ENCODE measurements at places on chromosomes 12 and 14.

DNA sequence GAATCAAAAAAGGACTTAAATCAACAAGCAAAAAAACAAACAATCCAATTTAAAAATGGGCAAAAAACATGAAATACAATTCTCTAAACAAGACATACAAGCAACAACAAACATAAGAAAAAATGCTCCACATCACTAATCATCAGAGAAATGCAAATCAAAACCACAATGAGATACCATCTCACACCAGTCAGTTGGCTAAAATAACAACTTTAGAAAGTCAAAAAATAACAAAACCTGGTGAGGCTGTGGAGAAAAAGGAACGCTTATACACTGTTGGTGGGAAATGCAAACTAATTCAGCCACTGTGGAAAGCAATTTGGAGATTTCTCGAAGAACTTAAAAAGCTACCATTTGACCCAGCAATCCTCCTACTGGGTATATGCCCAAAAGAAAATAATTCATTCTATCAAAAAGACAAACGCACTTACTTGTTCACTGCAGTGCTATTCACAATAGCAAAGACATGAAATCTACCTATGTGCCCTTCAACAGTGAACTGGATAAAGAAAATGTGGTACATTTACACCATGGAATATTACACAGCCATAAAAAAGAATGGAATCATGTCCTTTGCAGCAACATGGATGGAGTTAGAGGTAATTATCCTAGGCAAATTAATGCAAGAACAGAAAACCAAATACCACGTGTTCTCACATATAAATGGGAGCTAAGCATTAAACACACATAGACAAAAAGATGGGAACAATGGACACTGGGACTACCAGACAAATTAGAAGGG, 26.9 kb downstream of the PRKD1 start:
- no peak overlapping the region for H3K27ac ChIP-seq
- no peak for DNase-seq
- H3K4me1 ChIP-seq: no peaks in the 10 kb centered on the region
- no peaks in the 10 kb centered on the region for H3K27me3 ChIP-seq
- no peak overlapping the region for H3K4me3 ChIP-seq
- H3K36me3 ChIP-seq: no peaks in the 10 kb centered on the region

- no peak overlapping the region for H3K27ac ChIP-seq
- no peak overlapping the region for H3K4me3 ChIP-seq
- no peak for DNase-seq
- H3K36me3 ChIP-seq: no peaks in the 10 kb centered on the region
- H3K27me3 ChIP-seq: no peaks in the 10 kb centered on the region
Observed at GRCh38 chr14:50403419-50403818, 6.7 kb upstream of the CDKL1 start.

DNA sequence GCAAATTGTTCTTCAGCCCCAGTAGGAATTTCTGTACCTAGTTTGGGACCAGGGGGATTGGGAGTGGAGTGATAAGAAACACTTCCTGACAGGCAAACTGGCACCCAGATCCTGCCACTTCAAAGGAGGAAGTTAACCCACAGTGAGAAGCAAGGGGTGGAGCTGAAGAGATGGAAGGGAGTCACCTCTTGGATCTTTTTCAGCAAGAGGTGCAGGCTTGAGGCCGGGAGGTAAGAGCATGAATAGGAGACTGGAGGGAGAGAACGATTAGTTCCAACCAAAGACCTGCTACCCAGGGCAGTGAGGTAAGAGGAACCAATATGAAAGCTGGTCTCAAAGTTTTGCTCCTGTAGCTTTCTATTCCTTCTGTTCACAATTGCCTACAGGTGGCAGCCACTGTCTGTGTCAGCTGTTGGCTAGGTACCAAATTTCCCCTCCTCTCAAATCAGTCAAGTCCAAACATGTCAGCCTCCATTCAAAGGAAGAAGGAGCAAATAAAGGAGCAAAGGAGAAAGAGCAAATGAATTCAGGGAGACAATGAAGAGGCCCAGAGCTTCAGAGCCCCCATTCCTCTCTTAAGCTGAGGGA, 14.9 kb upstream of the TAC3 start:
- H3K27ac ChIP-seq: no peak overlapping the region
- DNase-seq: peak; percentile 43
- H3K27me3 ChIP-seq: no peaks in the 10 kb centered on the region
- no peak overlapping the region for H3K4me3 ChIP-seq
- no peaks in the 10 kb centered on the region for H3K4me1 ChIP-seq

- peaks cover 7% of the 10 kb centered on the region for H3K4me1 ChIP-seq
- peak overlapping the region; percentile 29 for H3K27ac ChIP-seq
- peak; percentile 51 for DNase-seq
- H3K4me3 ChIP-seq: peak overlapping the region; percentile 85
- H3K36me3 ChIP-seq: no peaks in the 10 kb centered on the region
Observed at GRCh38 chr12:105083551-105084105, 630 bp downstream of the ALDH1L2 start.

- no peak overlapping the region for H3K27ac ChIP-seq
- no peaks in the 10 kb centered on the region for H3K4me1 ChIP-seq
- no peaks in the 10 kb centered on the region for H3K36me3 ChIP-seq
- no peaks in the 10 kb centered on the region for H3K27me3 ChIP-seq
- H3K4me3 ChIP-seq: no peak overlapping the region
Observed at GRCh38 chr12:24822121-24822899, 126.6 kb downstream of the BCAT1 start.

DNA sequence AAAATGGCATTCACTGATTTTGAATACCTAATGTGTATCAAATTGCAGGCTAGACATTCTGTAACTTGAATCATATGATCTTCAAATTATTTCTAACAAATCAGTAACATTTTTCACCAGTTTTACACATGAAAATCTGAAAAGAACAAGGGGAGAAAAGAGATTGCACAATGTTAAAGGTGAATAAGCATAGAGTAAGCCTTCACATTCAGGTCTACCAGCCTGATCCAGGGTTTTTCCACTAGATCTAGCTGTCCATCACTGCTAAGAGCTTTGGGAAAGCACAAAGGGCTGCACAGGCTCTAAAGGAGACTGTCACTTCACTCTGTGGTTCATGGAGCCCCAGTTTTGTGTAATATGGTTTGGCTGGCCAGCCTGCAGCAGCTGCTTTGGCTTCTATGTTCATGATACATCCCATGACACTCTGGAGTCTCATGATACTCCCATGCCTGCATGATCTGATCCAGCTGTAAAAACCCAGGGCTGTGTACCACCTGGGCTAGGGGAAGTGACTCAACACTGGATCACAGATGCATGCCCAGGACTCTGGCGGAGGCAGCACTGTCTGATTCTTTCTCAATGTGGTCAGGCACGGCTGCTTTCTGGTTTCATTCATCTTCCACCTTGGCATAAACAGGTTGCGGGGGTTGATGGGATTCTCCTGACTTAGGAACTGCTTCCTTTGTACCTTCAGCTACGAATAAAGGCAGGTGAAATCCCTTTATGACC, 859.7 kb downstream of the GALC start:
- H3K36me3 ChIP-seq: no peaks in the 10 kb centered on the region
- no peak overlapping the region for H3K4me3 ChIP-seq
- DNase-seq: no peak
- H3K4me1 ChIP-seq: no peaks in the 10 kb centered on the region
- H3K27me3 ChIP-seq: no peaks in the 10 kb centered on the region
- H3K27ac ChIP-seq: no peak overlapping the region

- DNase-seq: peak; percentile 26
- H3K4me1 ChIP-seq: 0 out of 2 replicates have a peak, but pooled peaks cover 6% of the 10 kb centered on the region
- peak overlapping the region; percentile 85 for H3K4me3 ChIP-seq
- peak overlapping the region; percentile 76 for H3K27ac ChIP-seq
Observed at GRCh38 chr14:92122351-92122677, 545 bp downstream of the CPSF2 start.

DNA sequence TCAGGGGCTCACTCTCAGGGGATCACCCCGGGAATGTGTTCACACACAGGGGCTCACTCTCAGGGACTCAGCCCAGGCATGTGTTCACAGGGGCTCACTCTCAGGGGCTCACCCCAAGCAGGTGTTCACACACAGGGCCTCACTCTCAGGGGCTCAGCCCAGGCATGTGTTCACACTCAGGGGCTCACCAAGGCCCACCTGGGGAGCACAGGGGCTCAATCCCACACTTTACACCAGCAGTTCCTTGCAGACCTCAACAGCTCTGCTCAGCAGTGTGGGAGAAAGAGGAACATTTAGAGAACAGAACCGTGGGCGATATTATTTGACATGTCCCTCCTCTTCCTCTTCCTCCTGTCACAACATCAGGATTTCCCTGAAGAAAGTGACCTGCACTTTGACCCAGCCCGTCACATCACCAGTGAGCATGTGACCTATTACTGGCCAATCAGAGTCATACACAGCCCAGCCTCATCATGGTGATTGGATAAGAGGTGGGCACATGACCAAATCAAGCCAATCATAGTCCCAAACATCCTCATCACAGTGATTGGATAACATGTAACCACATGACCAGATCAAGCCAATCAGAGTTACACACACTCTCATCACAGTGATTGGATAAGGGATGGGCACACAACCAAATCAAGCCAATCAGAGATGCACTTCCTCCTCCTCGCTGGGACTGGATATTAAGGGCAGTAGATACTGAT, 359.4 kb upstream of the SFSWAP start:
- no peaks in the 10 kb centered on the region for H3K27me3 ChIP-seq
- H3K4me1 ChIP-seq: peaks cover 2% of the 10 kb centered on the region
- H3K36me3 ChIP-seq: no peaks in the 10 kb centered on the region
- H3K27ac ChIP-seq: no peak overlapping the region
- no peak overlapping the region for H3K4me3 ChIP-seq

- DNase-seq: no peak
- H3K27me3 ChIP-seq: no peaks in the 10 kb centered on the region
- no peaks in the 10 kb centered on the region for H3K36me3 ChIP-seq
- no peak overlapping the region for H3K27ac ChIP-seq
Observed at GRCh38 chr12:131725503-131725902, 14.6 kb downstream of the SFSWAP start.

Measured in MM.1S (cell line).